Activated T-helper 1 cell treated with anti-CD3 and anti-CD28 coated beads, Interleukin-2, amount 50 U/mL, for 16 hours (primary cell): ENCODE measurements at places on chromosomes 6 and 20.

DNA sequence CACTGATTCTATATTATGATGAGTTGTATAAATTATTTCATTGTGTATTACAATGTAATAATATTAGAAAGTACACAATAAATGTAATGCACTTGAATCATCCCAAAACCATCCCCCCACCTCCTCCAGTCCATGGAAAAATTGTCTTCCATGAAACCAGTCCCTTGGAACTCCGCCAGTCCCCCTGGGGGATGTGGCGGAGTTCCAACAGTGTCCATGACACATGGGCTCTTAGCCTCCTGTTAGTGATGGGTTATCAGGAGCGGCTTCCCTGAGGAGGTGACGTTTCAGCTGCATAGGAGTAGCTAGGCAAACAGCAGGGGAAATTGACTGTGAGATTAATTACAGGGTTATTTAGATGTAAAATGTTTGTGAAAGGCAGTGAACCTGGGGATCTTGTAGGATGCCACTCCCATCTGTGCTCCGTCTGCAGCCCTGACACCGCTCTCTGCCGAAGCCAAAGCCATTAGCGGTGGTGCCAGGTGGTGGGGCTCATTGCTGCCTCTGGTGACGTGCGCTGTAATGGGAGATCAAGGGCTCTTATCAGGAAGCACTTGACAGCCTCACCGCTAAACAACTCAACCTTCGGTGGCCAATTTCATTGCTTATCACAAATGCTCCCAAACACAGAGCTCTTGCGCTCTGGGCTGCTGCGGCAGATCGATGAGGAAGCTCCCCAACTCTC, 81.6 kb upstream of the MC3R start:
- DNase-seq: no peak

- no peak for DNase-seq
Measured at GRCh38 chr6:46221222-46221793, 50.5 kb upstream of the ENPP5 start.

DNA sequence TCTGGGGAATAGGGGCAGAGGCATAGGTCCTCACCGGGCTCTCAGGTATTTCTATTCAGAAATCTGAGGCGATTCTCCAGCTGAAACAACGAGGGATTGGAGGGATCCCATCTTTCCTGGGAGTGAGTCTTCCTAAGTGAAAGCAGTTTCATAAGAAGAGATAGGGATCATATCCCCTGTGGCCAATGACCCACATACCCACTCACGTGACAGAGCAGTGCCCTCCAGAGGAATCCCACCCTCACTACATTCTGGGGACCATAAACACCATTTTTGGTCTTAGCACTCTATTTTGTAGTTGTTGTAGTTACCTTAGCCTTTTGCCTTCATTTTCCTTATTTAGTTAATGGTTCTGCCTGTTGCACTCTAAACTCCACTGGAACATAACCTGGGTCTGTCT, 121.1 kb downstream of the GPR63 start:
- DNase-seq: no peak

DNA sequence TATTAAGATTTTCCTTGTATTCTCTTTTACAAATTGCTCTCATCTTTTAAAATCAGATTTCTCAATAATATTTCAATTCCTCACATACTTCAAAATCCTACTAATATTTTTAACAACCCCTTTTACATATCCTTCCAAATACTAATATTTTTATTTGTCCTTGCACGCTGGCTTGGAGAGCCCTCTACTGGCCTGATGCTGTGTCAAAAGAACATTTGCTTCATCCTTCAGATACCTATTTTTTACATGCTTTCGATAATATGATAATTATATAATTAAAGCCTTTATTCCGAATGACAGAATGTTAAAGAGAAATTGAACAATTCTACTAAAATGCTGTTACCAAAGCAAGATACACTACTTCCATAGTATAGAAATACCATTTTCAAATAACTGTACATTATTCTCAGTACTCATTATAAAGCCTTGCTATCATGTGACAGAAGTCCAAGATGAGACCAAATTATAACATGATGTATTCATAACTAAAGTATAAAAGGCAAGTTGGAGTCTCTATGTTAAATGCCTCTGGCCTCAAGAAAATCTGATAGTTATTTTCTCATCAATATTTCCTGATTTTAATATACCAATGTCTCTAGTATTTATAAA, 39.0 kb upstream of the PLN start:
- no peak for DNase-seq

DNA sequence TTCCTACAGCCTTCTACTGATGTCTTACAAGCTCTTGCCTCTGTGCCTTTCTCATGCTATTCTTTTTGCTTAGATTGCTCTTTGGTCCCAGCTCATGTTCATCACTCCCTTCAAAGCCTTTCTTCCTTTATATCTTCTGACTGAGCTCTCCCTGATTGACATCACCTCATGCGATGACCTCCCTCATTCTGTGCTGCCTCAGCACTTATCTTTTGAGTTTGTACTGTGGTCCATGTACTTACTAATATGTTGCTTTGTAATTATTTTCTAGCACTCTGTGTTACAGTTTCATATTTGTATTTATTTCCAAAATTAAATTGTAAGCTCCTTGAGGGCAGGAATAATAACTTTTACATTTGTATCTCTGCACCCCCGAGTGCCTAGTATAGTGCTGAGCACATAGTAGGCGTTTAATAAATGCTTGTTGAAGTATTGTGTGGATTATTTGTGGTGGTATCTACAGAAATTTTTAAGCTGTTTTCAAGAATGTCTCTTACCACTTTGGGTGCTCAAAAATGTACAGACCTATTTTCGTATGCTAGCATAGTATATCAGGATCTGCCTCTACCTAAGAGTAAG, 17.4 kb downstream of the ZKSCAN8 start:
- DNase-seq: no peak

DNA sequence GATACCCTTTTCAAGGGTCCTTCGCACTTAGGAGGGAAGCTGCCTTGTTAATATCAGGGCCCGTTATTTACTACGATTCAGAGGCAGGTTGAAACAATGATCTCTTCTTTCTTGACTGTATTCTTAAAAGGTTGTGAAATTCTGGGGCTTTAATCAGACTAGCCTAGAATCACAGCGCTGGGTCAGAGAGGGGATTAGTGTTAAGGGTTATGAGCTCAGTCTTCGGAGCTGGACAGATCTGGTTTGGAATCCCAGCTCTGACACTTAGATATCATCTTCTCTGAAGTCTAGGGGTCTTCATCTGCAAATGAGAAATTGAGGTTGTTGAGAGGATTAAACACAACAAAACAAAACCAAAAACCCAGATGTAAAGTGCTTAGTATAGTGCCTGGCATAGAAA, 77.4 kb downstream of the CD83 start:
- no peak for DNase-seq

DNA sequence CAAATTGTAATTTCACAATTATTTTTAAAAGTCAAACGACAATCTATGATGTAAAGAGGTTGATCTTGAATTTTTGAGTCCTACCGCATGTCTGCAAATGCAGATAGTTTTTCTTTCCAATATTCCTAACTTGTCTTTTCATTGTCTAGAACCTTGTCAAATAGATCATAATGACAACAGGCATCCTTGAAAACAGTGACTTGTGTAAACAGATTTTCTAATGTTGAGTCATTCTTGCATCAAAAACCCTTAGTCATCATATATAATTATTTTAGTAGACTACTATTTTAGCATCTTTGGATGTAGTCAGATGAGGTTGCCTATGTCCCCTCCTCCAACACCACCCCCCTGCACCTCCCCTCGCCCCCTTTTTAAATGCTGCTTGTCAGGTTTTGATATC, 43.8 kb downstream of the BMP6 start:
- DNase-seq: no peak

DNA sequence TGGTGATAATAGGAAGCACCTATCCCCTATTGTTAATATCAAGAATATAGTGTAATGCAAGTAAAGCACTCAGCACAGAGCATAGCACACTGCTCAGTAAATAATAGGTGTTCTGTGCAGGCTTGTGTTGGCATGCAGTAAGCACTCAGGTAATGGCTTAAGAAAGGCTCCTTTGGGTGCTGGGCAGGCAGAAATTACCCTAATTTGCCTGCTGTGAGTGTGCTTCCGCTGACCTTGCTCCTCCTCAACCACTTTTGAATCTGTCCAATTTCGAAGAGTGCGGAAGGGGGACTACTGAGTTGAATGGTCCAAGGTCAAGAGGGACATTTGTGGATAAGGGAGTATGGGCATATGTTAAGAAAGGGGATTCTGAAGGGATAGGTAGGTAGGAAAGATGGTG, 15.4 kb downstream of the SRSF3 start:
- no peak for DNase-seq

DNA sequence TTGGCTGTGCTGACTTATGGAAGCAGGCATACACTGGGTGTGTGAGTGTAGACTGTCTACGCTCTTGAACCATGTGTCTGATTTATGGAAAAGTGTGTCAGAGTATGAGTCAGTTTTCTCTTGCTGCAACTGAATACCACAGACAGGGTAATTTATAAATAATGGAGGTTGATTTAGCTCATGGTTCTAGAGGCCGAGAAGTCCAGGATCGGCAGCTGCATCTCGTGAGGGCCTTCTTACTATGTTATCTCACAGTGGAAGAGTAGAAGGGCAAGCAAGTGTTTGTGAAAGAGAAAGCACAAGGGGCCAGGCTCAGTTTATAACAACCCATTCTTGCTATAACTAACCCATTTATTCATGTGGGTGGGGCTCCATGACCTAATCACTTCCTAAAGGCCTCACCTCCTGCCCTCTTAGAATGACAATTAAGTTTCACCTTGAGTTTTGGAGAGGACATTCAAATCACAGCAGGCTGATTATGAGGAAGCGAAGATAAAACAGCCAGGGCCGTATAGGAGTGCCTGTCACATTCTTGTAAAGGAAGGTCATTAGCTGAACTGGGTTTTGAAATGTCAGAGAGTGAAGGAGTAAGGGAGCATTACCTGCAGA, 6.7 kb downstream of the GPR31 start:
- DNase-seq: no peak

GRCh38 chr20:8057871-8058270, 38.3 kb upstream of the TMX4 start:
- no peak for DNase-seq
